ENCODE measurements at places on chromosomes 2 and 18.

DNA sequence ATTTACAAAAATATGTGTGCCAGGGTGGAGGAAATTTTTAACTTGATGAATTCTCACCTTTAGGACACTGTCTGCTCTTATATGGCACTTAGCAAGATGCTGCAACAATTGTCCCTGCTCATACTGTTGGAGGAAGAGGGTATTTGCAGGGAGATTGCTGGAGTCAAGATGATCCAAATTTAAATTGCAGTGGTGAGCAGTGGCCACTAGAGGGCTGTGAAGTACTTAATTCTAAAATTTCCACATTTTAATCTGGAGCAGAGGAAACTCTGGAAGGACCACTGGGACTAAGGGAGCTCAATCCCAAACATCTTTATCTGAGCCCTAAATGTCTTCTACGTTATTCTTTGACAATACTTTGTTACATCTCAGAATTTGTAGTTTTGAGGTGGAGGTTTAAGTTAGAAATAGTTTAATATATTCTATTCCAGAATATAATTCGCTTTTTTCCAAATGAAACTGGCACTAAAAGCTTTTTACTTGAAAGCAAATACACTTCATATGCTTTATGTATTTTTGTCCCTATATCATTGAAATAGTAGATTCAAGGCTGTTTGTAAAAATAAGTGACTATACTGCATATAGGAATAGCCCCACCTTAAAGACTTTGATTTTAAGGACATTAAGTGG is 33.0 kb upstream of the PTH2R start:
- DNase-seq: peak; percentile 81

DNA sequence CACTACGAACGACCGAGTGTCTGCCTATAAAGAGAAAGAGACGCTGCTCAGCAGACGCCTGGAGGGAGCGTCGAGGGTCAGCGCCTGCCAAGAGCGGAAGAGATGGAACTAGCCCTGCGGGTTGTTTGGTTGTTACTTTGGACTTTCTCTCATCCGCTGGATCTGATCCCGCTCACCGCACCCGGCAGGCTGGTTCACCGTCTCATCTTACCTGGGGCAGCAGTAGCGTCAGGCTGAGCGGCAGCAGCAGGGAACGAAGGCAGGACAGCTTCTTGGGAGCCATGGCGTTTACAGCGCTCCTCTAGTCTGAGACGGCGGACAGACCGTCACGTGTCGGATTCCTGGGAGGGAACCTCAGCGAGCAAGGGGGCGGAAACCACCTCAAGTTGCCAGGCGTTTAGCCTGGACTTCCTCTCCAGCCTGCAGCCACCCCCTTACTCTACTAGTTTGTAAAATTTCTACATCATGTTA is 1.9 kb downstream of the GLB1L start:
- no peak for DNase-seq

DNA sequence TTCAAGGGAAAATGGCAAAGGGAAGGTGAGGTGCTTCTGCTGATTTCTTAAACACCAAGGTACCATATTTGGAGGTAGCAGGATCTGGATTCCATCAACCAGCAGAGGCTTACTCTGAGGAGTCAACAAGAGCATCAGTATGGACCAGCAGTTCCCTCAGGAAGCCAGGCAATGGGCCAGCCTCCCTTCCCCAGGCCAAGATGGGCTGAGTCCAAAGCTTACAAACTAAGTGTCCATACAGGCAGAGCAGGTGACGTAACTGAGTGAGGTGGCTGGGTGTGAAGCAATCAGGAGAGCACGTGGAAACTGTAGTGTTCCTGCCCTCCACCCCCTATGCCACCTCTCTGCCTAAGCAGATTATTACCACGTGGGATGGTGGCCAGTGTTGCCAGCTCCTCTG is 134.2 kb upstream of the HNRNPA3 start:
- no peak for DNase-seq

DNA sequence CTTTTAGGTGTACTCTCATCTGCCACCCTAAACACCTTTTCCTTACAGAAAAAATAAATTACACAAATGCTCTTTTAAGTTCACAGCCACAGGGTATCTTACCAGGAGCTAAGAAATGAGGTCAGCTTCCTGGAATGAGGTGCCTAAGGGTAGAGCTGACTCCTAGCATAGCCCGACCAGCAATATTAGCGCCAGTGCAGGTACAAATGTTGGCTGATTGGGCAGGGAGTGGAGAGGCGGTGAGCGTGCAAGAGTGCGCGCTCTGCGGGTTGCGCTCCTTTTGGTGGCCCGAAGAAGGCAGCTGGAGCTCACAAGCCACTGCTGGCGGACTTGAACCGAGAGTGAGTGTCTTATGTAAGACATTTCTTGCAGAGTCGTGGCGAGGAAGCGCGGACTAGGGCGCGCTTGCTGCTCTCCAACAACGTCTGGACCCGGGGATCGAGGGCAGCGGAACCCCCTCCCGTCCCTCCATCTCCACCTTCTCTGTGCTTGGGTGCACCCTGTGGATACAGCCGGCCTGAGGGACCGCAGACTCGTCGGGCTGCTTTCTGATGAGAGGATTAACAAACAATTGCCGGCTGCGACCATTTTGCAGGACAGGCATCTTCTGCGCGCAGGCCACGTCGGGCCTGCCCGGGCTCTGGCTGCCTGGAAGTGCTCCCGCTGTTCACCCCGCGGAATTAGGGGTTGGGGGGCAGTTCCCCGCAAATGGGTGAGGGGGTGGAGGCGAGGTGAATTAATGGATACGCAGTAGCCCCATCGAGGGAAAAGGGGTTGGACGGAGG is 17.3 kb downstream of the BOLA3 start:
- DNase-seq: no peak

- DNase-seq: no peak
These were observed 219.7 kb upstream of the STK17B start for GRCh38 chr2:196391149-196391479.

DNA sequence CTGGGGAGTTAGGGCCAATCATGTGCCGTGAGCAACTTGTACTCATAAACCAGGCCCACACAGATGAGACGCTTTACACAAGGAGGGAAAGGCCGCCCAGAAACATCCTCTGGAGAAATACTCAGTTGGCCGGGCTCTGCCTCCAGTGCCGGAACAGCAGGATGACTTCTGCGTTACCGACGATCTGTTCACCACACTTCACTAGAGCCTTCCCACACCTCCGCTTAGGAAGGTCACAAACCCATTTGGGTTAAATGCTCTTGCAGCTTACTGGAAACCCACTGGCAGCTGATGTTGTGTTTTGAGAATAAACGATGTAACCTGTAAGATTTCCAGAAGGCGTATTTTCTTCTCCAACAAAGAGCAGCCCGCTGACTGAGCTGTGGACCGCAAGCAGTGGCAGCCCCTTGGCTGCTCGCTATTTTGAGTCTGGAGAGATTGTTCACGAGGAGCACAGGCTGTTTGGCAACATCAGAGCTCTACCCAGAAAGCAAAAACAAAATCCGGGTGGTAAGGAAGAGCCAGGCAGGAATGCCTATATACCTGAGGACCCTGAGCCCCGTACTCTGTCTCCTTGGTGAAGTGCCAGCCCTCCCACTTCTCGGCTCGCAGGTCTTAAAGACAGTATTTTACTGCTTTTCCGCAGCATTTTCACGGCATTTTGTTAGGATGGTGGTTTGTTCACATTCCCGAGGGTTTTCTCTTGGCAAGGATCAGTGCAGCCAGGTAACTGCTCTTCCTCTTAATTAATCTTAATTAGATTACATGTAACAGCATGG is 44.0 kb downstream of the COLEC12 start:
- no peak for DNase-seq

DNA sequence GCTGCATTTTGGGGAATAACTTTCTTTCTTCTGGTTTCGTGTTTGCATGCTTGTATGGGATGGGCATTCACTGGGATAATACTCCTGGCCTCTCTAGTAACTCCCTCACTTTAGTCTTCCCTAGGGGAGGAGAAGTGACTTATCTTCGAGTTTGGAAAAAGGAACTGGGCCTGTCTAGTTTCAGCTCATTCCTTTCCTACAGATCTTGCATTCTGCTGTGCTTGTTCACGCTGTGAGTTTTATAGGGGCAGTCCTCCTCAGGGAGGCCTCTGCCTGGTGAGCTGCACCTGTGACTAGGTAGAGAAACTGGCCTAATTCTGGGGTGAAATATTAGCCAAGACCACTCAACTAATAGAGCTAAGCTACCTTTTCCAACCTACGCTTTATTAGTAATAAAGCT is 50.9 kb downstream of the PHLPP1 start:
- no peak for DNase-seq

- DNase-seq: no peak
These were observed 57.3 kb downstream of the THNSL2 start for GRCh38 chr2:88227446-88227845.

DNA sequence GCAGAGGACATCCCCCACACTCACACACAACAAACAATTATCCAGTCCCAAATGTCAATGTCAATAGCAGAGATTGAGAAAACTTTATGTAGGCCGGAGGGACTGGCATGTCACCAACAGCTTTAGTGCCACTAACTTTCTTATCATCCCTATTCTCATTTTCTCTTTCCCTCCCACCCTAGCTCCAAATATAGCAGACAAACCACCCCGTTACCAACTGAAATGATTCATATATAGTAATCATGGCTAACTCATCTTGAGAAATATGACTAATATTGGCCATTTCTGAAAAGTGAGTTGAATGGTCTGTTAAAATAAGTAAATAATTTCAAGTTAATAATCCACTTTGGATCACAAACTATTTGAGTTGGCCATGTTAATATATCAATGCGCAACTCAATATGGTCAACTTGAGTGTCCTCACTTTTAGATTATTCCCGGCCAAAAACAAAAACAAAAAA is 242.1 kb upstream of the RND3 start:
- no peak for DNase-seq

GRCh38 chr18:46320297-46320696 is 216.1 kb downstream of the HAUS1 start:
- peak; percentile 27 for DNase-seq

- peak; percentile 97 for DNase-seq
These were observed 156.7 kb downstream of the KLHL29 start for GRCh38 chr2:23541503-23542229.

DNA sequence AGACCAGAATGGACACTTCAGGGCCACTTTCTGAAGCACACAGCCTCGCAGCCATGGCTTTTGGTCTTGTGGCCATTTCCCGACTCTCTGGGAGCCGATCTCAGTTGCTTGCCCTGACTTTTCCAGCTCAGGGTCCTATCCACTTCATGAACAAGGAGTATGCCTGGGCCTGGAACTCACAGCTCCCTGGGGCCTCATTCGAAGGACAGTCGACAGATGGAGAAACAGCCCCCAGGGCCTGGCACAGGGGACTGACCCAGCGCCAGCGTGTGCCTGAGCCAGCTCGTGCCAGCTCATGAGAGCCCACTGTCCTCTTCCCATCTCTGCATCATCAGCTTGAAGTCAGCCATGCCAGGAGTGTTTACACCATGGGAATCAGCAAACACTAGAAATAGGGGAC is 134.6 kb upstream of the GPC1 start:
- no peak for DNase-seq

GRCh38 chr2:107437265-107437664 is 389.4 kb upstream of the RGPD4 start:
- no peak for DNase-seq

- no peak for DNase-seq
These were observed 36.6 kb upstream of the IKZF2 start for GRCh38 chr2:213187833-213188532.

DNA sequence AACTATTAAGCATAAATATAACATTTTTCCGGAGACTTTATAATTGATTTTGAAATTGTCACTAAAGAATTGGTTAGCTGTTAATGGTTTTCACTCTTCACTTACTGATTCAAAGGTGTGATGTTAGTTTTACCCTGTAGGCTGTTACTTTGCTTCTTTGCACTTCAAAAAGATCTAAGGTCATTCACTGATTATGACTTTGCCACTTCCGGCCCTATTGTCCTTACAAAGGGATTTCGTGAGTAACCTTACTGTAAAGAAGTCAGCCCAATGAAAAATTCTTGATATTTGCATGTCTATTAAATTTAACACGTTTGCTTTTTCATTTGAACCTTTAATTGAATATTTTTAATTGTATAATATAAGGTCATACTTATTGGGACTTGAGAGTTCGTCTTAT is 61.4 kb downstream of the GREB1L start:
- no peak for DNase-seq

- DNase-seq: no peak
These were observed 178.5 kb upstream of the TMEFF2 start for GRCh38 chr2:192373221-192373620.

DNA sequence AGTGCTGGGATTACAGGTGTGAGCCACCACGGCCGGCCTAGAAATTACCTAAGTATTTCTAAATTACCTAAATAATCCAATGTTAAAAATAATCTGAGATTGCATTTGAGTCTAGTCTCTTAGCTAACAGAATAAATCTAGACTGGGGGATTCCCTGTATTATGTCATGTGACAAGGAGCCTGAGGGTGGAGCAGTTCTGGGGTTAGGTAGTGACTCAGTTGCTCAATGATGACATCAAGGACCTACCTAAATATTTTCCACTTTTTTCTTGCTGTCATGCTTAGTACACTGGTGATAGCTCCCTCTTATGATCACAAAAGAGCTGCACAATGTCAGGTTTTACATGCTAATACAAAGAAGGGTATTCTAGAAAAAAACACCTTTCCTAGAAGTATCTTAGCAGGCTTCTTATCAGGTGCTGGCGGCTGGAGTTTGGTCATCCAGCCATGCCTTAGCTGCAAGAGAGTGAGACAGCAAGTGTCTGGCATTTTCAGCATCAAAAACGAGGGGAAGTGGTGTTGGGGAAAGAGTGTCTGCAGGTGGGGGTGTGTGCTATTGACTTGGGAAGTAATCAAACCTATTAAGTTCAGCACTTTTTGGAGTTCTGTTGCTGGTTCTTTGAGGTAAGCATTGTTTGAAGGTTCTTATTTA is 17.5 kb upstream of the CEP192 start:
- DNase-seq: no peak

DNA sequence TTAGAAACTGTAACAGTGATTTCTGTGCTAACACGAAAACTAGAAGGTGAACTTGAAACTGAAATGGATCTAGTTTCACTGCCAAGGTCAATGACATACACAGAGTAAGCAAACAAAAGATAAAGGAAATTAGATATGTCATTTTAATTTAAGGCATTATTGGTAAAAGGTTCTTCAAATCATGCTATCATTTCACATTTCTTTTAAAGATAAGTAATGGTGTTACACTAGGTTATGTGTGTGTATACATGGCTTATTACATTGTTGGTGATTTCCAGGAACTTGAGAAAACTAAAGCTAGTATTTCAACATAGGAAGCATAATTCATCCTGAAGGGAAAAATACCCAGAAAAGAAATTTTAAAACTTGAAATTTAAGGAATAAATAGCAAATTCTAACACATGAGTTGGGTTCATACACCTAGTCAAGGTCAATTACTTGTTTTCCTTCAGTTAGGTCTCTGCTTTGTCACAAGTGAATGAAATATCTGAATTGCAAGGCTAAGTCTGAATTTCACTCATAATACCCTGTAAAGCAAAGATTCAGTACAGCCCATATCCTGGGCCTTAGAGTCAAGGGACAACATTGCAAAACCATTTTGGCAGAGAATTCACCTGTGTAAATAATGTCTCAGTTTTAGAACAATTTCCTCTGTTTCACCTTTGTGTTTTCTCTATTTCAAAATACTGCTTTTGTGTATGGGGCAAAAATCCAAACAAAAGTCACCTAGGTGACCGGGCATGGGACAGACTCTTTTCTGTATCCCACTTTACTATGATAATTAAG is 141.6 kb downstream of the SRBD1 start:
- DNase-seq: no peak

Data from NCI-H82 (cell line).